ENCODE measurements at places on chromosomes 3 and 15.

DNA sequence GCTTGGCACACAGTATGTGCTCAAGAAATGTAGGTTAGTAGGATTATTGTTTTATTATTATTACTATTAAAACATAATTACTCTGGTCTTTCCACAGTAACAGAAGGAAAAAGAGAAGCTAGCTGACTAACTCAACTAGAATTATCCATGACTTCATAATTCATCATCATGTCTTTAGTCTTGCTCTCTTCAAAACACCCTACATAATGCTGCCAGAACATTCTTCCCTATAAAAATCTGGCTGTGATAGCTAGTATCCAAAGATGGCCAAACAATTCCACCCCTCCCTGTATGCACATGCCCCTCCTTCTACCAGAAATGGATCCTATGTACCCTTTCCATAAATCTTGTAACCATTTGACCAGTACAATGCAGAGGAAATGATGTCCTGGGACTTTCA, 48.8 kb upstream of the SRGAP3 start:
- DNase-seq = no peak

DNA sequence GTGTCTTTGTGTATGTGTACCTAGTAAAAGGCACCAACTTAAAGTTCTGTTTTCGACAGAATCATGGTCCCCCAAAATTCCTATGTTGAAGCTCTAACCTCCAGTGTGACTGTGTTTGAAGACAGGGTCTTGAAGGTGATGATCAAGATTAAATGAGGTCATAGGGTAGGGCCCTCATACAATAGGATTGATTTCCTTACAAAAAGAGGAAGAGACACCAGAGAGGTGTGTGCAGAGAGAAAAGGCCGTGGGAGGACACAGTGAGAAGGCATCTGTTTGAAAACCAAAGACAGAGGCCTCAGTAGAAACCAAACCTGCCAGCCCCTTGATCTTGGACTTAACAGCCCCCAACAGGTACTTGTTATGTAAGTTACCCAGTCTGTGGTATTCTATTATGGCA, 52.0 kb upstream of the CORO2B start:
- no peak for DNase-seq

DNA sequence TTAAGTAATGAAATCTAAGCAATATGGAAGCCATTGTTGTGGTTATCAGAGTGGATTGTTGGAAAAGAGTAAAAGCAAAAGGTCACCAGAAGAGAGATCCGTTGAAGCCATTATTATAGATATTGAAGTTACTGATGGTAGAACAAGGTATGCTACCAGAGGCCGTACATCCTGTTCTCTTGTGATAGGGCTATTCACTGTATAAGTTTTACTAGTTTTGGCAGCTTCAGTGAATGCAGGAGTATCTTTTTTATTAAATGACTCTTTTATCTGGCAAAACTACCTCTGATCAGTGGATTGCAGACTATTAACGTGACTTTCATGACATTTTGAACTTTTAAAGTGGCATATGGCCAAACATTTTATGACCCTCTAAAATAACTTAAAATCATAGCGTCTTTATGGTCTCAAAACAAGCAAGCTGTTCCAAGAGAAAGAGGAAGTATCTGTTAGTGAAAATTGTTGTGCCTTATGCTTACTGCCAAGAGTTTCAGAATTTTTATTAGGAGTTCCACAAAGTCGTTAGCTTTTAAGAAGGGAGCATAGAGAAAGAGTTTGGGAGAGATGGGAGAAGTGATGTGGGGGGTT, 102.9 kb downstream of the LRRC49 start:
- DNase-seq = no peak

DNA sequence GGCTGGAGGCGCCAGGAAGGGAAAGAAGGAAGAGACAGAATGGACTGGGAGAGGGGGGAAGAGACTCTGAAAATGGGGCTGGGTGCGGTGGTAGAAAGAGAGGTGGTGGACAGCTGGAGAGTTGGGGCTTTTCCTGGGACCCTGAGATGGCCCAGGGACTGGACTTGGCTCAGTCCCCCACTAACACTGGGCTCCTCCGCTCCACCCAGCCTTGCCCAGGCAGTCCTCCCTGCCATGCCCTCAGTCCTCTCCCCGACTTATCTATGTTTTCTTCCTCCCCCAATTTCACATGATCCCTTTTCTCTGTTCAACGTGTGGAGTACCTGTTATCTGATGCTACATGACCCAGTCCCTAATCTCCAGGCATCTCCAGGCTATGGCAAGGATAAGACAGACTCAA, 6.3 kb upstream of the HCN4 start:
- no peak for DNase-seq

- peak; percentile 88 for DNase-seq
These were observed at the start of gene DCBLD2 for GRCh38 chr3:98901392-98902350. TSS of gene DCBLD2 (minus strand) at chr3:98901695. CDS start at chr3:98901326, 369 bp downstream.

DNA sequence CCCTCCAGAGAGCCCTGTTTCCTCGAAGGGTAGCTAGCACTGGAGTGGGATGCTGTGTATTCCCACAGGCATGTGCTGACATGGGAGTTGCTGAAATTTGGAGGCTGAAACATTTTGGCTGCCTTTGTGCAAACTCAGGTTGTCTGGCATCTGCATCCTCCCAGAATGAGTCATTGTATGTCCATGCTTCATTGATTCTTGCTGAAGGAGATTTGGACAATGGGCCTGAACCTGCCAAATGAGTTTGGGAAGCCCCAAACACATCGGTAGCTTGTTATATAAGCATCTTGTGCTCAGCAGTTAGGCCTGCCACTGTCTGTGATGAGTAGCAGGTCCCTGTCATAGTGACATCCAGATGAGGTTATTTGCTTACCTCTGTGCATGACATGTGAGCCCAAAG, 160.0 kb downstream of the IL5RA start:
- no peak for DNase-seq
